Type B pancreatic cell (in vitro differentiated cells): ENCODE measurements at places on chromosomes 11 and 22.

DNA sequence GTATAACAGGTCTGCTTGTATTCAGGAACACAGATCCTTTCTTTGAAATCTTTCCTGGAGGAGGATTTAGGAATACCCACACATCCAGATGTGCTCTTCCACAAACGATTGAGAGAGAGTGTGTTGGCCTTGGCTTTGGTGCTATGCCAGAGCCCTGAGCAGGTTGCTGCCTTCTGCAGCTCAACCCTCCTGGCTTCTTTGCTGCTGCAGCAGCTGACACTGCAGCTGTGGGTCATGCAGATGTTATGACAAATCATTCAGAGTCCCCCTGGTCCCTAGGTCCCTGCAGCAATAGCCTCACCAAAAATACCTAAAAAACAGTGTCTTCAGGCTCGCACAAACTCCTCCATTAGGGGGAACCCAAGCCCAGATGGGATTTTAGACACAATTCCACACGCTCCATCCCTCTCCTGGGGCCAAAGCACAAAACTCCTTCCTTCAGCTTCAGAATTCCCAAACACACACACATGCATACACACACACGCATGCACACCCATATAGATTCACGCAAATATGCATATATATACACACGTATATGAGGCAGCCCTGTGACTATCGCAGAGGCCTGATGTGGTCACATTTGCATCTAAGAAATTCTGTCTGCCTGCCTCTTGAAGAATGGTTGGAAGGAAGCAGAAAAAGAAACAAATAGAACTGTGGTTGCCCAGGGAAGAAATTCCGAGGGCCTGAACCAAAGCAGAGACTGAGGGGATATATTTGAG lies 35.4 kb downstream of the SLN start:
- DNase-seq, result no peak
- no peak overlapping the region for H3K4me3 ChIP-seq
- H3K4me1 ChIP-seq, result no peaks in the 10 kb centered on the region
- H3K36me3 ChIP-seq, result no peaks in the 10 kb centered on the region
- H3K27me3 ChIP-seq, result no peaks in the 10 kb centered on the region

DNA sequence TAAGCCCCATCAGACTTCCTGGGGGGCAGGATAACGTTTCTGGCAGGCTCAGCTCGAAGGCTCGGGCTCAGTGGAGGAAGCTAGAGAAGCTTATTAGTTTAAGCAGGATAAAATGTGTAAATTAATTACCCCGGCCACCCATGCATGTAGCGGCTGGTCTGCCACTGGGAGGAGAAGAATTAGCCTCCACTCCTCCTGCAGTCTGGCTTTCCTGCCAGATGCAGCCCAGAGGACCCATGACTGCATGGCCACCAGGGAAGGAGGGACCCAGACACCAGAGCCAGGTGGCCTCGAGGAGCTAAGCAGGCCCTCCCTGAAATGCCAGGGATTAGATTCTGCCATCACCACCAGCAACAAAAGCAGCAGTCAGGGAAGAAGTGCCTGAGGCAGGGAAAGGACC lies 32.3 kb downstream of the TRIM29 start:
- H3K27ac ChIP-seq, result no peak overlapping the region
- no peaks in the 10 kb centered on the region for H3K4me1 ChIP-seq
- peaks cover 23% of the 10 kb centered on the region for H3K27me3 ChIP-seq
- no peak for DNase-seq
- H3K4me3 ChIP-seq, result no peak overlapping the region
- no peaks in the 10 kb centered on the region for H3K36me3 ChIP-seq

DNA sequence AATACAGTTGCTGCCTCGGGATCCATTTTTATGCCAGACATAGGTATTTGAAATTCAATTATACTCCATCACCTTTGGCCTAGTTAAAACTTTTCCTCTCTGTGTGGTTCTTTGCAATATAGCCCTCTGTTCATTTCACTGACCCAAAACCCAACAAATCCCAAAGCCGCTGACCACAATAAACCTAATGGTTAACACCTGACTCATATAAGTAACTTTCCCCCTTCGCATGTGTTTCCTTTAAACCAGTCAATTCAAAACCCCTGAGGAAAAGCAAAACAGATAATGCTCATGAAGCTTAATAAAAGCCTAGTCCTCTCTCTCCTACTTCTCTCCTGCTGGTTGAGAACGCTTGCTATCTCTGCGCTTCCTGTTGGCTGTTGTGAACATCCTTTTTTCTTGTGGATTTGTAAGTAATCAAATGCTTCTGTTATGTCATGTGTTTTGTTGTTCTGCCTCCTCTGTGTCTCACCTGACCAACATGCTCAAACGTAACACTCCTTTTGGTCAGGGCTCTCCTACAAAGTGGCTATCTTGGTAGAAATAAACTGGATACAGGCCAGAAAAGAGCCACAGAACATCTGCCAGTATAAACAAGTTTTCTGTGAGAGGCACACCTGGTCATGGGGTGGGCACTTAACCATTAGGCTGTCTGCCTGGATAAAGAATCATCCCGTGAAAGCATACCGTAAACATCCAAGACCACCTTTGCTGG lies 652.6 kb downstream of the METTL15 start:
- DNase-seq, result no peak
- H3K27me3 ChIP-seq, result no peaks in the 10 kb centered on the region
- no peaks in the 10 kb centered on the region for H3K36me3 ChIP-seq
- no peak overlapping the region for H3K4me3 ChIP-seq
- H3K27ac ChIP-seq, result no peak overlapping the region
- H3K4me1 ChIP-seq, result peaks cover 8% of the 10 kb centered on the region

GRCh38 chr22:50526834-50527801 lies 1.7 kb upstream of the SCO2 start:
- peaks cover 6% of the 10 kb centered on the region for H3K4me1 ChIP-seq
- peaks cover 29% of the 10 kb centered on the region for H3K27me3 ChIP-seq
- H3K36me3 ChIP-seq, result peaks cover 4% of the 10 kb centered on the region
- DNase-seq, result no peak
- H3K27ac ChIP-seq, result peak overlapping the region; percentile 75
